Astrocyte of the spinal cord (primary cell): ENCODE measurements at places on chromosomes 3 and 15.

GRCh38 chr3:41363830-41364523 is 164.7 kb downstream of the CTNNB1 start:
- DNase-seq, result no peak

DNA sequence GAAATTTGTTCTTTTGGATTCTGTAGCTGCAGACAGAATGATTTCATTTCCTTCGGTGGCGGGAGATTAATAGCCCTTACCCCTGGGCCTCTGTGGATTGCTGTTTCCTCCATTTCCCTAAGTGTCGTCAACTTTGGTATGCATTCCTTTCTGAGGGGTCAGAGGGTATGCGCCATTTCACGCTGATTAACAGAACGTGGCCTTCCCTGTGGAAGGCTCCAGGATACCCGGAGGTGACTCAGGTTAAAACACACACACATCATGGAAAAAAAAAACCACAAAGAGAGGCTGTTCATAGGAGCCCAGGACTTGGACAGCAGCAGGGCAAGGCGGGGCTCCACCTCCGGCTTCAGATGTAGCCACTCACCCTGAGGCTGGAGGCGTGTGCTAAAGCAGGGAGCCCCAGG is 51.9 kb downstream of the EPHB1 start:
- peak; percentile 83 for DNase-seq

- DNase-seq, result no peak
Measured at GRCh38 chr3:171357721-171358120, 102.5 kb downstream of the TNIK start.

- DNase-seq, result no peak
Measured at GRCh38 chr3:186237915-186238314, 124.1 kb downstream of the DGKG start.

- DNase-seq, result no peak
Measured at GRCh38 chr15:33975022-33975565, 6.8 kb downstream of the CHRM5 start.

DNA sequence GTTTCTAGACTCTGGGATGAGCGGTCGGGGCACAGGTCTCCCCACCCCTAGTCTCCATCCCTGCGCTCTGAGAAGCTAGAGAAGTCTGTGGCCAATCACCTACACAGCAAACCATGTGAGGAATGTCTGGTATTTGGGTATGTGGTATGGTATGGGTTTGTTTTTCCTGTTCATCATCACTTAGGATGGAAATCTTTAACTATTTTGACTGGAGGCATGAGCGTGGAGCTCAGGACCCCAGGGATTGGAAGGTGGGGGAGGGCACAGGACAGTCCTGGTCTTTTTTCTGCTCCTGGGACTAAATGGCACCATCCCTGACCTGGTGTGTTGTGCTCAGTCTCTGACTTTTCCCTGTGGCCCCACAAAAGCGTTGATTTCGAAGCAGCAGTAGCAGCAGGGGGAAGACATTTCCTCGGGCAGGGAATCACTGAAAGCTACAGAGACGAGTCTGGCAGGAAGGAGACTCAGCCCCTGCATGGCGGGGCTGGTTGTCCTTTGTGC is 191.7 kb upstream of the TPM1 start:
- peak; percentile 81 for DNase-seq

- no peak for DNase-seq
Measured at GRCh38 chr3:39125841-39126500, 18.5 kb downstream of the TTC21A start.

DNA sequence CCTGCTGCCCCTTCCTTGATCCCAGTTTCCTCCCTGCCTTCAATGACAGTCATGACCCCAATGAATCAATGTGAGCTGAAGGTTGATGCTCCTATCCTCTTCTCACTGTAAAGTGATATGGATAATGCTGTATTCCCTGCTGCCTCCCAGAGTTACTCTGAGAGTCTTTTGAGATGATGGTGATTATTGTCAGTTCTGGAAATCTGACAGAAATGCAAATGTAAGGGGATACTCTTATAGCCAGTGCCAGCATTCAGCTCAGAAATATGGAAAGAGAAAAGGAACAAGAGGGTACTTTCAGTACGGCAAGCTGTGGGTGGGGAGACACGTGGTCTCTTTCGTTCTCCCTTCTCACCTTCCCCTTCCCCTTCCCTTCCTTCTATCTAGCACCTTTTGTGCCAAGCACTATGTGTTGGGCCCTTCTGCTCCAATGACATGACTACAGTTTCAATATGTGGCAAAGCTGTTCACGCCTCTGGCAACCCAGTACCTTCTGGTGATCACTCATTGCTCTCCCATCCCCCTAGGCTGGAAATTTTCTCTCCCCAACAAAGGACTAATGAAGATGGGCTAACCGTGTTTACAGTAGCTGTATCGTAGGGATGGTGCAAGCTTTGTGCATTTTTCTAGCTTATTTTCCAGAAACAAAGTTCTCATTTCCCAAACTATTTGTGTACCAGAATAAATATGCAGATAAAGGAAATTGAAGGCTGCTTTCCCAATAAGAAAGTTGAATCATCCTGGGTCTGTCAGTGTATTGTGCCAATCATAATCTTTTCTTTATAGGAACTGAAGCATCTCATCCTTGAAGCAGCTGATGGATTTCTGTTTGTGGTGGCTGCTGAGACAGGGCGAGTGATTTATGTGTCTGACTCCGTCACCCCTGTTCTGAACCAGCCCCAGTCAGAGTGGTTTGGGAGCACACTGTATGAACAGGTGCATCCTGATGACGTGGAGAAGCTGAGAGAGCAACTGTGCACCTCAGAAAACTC is 70.3 kb downstream of the ARNT2 start:
- no peak for DNase-seq

- peak; percentile 71 for DNase-seq
Measured at GRCh38 chr3:46089237-46090011, 62.1 kb upstream of the XCR1 start.

- no peak for DNase-seq
Measured at GRCh38 chr15:29087521-29088285, 181.9 kb downstream of the NSMCE3 start.

- no peak for DNase-seq
Measured at GRCh38 chr3:188853856-188854771, 317.7 kb upstream of the TPRG1 start.

GRCh38 chr3:99012051-99012450 is 110.6 kb upstream of the DCBLD2 start:
- DNase-seq, result peak; percentile 47

DNA sequence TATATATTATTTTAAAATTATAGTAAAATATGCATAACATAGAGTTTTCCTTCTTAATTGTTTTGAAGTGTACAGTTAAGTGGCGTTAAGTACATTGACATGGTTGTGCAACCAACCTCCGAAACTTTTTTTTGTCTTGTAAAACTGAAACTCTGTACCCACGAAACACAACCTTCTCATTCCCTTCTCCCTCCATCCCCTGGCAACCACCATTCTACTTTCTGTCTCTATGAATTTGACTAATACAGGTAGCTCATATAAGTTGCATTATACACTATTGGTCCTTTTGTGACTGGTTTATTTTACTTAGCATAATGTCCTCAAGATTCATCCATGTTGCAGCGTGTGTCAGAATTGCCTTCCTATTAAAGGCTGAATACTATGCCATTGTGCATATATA is 179.4 kb downstream of the SATB1 start:
- no peak for DNase-seq

DNA sequence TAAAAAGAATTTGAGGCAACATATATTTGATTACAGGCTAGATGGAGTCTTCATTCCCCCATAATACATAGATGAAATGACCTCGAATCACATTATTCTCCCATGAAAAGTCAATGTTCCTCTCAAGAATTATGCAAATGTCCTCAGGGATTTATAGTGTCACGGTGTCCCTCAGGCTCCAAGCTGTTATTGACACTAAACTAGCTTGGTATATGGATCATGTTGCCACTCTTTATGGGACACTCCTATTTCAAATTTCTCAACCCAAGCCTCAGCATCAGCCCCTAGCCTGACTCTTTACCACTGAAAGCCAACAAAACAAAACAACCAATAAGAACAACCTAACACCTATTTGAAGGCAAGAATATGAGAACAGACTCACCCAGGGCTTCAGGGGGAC is 139.8 kb downstream of the TPRG1 start:
- DNase-seq, result no peak

GRCh38 chr3:12624056-12624455 is 39.9 kb downstream of the RAF1 start:
- DNase-seq, result no peak

DNA sequence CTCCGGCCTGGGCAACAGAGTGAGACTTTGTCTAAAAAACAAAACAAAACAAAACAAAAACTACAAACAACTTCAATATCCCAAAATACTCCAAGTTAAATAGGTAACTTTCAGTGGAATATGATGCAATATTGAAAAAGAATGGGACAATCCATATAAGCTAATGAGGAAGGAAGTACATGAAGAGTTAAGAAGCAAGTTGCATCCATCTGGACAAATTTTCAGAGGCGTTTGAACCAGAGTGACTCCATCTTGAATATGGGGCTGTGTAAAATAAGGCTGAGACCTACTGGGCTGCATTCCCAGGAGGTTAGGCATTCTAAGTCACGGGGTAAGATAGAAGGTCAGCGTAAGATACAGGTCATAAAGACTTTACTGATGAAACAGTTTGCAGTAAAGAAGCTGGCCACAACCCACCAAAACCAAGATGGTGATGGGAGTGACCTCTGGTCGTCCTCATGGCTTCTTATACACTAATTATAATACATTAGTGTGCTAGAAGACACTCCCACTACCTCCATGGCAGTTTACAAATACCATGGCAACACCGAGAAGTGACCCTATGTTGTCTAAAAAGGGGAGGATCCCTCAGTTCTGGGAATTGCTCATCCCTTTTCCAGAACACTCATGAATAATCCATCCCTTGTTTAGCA is 58.1 kb upstream of the LCTL start:
- no peak for DNase-seq

- DNase-seq, result no peak
Measured at GRCh38 chr3:43432462-43432861, 146.1 kb downstream of the SNRK start.

GRCh38 chr3:194097141-194097882 is 38.6 kb upstream of the HES1 start:
- no peak for DNase-seq

GRCh38 chr15:42203891-42204290 is 4.2 kb downstream of the VPS39 start:
- DNase-seq, result peak; percentile 36

DNA sequence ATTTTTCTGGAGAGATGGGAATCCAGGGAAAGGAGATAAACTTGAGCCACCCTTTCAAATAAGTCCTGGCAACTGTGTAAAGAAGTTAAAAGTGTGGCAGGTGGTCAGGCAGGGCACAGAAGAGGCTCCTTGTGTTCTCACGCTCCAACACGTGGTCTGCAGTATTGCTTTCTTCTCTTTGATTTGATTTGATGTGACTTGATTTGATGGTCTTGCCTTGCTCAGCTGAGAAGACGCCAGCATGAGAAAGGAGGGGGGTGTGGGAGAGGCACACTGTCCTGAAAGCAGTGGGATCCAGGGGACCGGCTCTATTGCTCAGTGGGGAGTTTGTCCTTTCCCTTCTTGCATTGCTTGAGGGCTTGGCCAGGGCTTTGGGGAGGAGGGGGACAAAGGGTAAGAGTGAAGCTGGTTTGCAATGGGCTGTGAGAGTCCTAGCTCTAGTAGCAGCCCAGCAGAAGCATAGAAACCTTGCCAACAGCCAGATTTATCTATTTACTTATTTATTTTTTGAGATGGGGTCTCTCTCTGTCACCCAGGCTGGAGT is 25.7 kb upstream of the NEO1 start:
- no peak for DNase-seq

DNA sequence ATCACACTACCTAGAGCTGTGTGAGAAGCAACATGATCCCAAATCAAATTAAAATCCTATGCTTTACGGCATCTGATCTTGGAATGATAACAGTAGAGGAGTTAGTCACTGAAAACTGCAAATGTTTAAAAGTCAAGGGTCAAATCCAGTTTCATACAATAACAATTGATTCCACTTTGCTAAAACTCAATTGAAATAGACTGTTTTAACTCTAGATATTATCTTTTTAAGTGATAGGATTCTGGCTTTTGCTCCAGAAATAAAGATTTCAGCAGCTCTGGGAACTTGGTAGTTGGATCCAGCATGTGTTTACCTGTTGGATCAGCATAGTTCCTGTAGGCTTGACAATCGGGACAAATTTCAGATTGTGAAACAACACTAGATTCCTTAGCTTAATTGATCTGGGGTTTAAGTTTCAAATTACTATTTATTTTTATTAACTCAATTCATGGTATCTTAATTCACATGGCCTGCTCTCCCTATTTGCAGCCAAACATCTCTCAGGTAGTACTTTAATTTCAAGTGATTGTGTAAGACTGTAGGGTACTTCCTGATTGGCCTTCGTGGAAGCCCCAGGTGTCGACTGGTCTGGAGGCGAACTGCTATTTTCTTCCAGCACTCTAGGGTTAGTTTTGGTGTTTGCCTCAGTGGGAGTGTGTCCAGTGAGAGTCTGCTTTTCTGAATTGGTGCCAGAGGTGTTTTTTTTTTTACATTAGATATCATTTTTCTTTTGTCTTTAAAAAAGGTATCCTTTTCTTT is 16.6 kb downstream of the NFKBIZ start:
- no peak for DNase-seq

- DNase-seq, result peak; percentile 84
Measured at GRCh38 chr3:66442254-66443117, 58.3 kb downstream of the LRIG1 start.

DNA sequence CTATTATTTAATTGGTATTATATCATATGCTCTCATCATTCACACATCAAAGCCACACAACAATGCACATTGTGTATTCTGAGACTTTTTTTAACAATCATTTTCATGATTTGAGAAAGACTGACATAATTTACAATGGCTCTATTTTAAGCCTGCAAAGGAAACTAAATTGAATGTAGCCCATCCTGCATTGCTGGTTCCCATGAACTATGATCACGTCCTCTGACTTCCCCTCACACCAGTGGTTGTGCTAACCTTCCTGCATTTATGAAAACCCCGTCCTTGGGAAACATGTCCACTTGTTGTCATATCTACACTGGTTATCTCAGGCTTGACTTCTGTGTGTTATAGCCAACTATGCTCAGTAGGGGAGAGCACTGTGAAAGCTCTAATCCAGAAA is 546.2 kb downstream of the MECOM start:
- no peak for DNase-seq

DNA sequence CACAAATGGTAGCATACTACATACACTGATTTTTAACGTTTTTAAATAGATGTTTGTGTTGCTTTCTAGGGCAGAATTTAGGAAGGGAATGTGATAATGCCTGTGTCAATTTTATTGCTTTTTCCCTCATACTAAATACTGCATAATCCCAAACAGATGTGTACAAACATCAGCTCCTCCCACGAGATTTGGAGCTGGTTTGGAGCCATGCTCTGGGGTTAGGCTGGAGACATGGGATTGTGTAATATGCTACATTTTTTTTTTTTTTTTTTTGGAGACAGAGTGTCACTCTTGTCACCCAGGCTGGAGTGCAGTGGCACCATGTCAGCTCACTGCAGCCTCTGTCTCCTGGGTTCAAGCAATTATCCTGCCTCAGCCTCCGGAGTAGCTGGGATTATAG is 80.1 kb downstream of the EBLN2 start:
- DNase-seq, result no peak

DNA sequence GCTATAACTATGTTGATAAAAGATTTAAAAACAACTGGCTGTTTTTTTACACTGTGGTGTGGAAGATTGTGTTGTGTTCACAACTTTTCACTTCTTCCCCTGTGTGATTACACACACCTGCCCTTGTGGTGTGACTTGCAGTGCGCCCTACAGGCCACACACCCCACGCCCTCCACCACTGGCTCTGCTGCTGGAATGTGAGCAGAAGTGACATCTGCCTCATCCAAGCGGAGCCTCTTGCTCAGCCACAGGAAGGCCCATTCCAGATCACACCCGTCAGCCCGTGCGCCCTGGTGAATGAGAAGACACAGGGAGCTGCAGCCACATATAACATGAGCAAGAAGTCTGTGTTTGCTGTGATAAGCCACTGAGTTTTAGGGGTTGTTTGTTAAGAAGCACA is 7.0 kb downstream of the CCR2 start:
- DNase-seq, result no peak
